Hypothalamus (tissue), 51 donors: ENCODE measurements at places on chromosomes 7 and 10.

- no peak for DNase-seq
Observed at GRCh38 chr7:4138866-4139265, 543.2 kb upstream of the FOXK1 start.

DNA sequence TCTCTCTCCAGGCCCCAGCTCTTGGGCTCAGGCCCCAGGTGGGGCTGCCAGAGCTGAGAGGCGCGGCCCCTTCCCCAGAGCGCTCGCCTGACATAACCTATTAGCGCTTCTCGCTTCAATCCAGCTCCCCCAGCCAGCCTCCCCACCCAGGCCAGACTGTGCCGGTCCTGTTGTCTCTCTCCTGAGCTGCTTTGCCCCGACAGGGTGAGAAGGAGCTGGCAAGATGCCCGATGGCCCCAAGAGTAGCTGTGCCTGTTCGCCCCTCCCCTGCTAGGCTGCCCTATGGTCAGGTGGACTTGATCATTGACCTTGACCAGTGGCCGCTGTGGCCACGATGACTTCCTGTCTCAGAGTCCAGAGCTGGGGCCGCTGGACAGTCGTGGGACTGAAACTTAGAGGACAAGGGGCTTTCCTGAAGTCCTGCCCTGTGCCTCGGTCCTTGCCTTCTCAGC lies 9.1 kb downstream of the TMEM270 start:
- DNase-seq: no peak

GRCh38 chr10:110355922-110356627 lies 51.4 kb upstream of the SMNDC1 start:
- no peak for DNase-seq

GRCh38 chr10:42754155-42755027 lies 28.2 kb upstream of the BMS1 start:
- no peak for DNase-seq

DNA sequence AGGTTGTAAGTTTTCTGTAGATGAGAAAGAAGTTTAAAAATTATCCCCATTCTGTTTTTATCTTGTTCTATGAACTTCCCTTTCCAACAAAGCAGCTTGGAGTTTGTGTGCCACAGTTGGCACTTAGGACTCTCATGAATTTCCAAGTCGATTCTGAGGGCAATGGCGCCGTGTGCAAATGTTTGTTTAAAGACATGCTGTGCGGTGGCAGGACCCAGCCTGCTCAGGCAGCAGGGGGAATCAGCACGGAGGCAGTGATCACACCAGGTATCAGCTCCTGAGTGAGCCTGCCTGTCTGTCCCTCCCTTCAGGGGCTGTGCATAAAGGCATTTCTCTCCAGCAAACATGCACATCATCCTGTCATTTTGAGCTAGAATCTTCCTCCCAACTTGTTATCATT lies 109.8 kb upstream of the WDR11 start:
- no peak for DNase-seq

DNA sequence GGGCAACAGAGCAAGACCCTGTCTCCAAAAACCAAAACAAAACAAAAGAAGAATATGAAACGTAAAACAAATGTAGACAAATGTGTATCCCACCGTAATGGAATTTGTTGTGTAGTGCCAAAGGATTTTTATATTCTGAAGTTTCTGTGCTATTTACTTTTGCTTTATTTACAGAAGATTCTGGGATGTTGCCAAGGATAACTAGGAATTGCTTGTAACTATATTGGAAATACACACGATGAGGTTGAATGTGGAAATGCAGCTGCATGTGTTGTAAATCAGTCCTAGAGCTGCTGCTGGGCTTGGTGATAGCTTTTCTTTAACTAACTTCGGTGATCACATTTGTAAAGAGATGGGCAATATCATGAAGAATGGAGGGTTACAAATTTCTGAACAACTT lies 39.5 kb downstream of the GALNT17 start:
- DNase-seq: no peak
